ENCODE measurements at places on chromosomes 1 and 21. TPM values are rescaled to one million over a fixed set of nuclear protein-coding genes. Genes with fewer than 3 reads are reported as not detected.

Gene NHLH1
- 0.68 TPM for total RNA-seq

Gene TAS1R3
- 1.2 TPM for total RNA-seq

Gene PIGP
- total RNA-seq = 14.7 TPM

Gene C1orf167
- total RNA-seq = not detected

Gene NCDN
- total RNA-seq = 26.9 TPM

Gene HHAT
- total RNA-seq = 0.73 TPM

Gene HIVEP3
- 22.4 TPM for total RNA-seq

Gene BRINP2
- total RNA-seq = not detected

Gene HES5
- not detected for total RNA-seq

Gene NPR1
- total RNA-seq = not detected

Gene PTGFR
- total RNA-seq = not detected

Gene HTR6
- total RNA-seq = not detected

Gene OPTC
- not detected for total RNA-seq

Gene FCGR3A
- total RNA-seq = 0.11 TPM

Gene LCE3E
- not detected for total RNA-seq

Gene MPZ
- 2.7 TPM for total RNA-seq

Gene CHRM3
- not detected for total RNA-seq

Gene KRTAP7-1
- not detected for total RNA-seq

Gene KCNK1
- total RNA-seq = 6.8 TPM

Gene KRTAP21-2
- total RNA-seq = not detected

Gene HAO2
- total RNA-seq = not detected

Gene OBSCN
- 23.1 TPM for total RNA-seq

Gene CHI3L1
- total RNA-seq = not detected

Gene FAM78B
- total RNA-seq = 0.64 TPM

Gene FTCD
- total RNA-seq = 0.25 TPM

Gene HFM1
- not detected for total RNA-seq

Gene MAP3K21
- 0.59 TPM for total RNA-seq

Gene ANGPTL7
- total RNA-seq = not detected

Gene B4GALT3
- 49.4 TPM for total RNA-seq

Gene C2CD4D
- 1.1 TPM for total RNA-seq

Gene RABGGTB
- 138 TPM for total RNA-seq

Gene FCGR2B
- total RNA-seq = 0.11 TPM

Gene TMEM61
- not detected for total RNA-seq

Gene FMO3
- not detected for total RNA-seq

Gene USH2A
- not detected for total RNA-seq

Gene C4BPA
- not detected for total RNA-seq

Gene OSCP1
- 0.82 TPM for total RNA-seq

Gene SDCCAG8
- 23.7 TPM for total RNA-seq

Gene UQCRH
- 283 TPM for total RNA-seq

Gene PADI4
- 0.25 TPM for total RNA-seq

Gene HES3
- not detected for total RNA-seq
